PC-3 (cell line): ENCODE measurements at places on chromosomes 6 and 20.

- no peak for DNase-seq
Observed at GRCh38 chr6:16758163-16758975, 2.9 kb downstream of the ATXN1 start.

DNA sequence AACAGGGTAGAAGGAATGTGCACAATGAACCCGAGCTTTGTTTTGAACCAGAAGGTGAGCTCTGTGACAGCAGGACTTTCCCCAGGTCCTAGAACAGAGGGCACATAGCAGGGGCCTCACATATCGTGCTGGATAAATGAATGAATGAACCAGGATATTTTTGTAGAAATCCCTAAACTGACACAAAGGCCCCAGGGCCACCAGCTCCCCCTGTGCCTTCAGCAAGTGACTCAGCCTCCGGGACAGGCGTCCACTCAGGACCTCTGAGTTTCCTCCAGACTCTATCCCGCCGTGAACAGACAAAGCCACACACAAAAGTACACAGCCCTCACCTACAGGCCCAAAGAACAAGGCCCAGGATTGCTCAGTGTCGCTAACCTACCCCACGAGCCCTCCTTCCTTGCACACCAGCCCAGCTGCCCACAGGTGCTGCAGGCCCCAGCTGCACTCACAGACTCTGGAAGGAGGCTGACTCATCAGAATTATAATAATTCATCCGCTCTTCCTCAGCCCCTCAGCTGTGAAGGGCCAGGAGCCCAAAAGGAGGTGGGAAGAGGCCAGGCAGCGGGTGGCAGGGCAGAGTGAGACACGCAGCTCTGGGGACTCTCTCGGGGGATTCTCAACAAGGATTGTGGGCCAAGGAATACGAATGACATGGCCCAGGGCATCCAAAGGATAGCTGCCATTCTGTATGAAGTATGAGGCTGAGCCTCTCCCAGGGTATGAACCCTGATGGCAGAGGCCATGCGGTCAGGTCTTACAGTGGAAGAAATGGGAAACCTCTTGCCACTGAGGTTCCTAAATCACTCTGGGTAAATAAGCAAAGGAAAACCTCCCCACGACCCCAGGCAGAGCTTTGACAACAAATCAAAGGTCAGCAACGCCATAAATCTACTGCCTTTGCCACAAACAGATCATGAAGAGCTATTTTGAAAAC lies 40.9 kb downstream of the SUMO4 start:
- DNase-seq, result peak; percentile 29

- DNase-seq, result no peak
Observed at GRCh38 chr20:49980140-49981008, 2.4 kb upstream of the SNAI1 start.

- DNase-seq, result no peak
Observed at GRCh38 chr6:74256781-74257180, 560.8 kb downstream of the CD109 start.

DNA sequence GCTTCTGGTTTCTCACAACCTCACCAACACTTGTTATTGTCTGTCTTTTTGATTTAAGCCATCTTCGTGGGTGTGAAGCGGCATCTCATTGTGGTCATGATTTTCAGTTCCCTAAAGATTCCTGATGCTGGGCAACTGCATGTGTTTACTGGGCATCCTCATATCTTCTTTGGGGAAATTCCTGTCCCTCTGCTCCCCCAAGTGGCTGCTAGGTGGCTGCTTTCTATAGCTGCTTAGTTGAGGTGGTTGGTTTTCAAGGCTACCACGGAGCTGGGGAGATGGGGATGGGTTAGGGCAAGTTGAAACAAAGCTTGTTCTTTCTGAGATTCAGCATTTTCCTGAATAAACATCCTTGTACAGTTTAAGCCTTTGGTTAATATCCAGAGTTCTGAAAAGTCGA lies 403.9 kb upstream of the SULF2 start:
- DNase-seq, result peak; percentile 63
